Left kidney (tissue), 8 donors: ENCODE measurements at places on chromosomes 1 and 21. TPM values are rescaled to one million over a fixed set of nuclear protein-coding genes. Genes with fewer than 3 reads are reported as not detected.
A peak's percentile ranks its signal among the peaks of the same experiment; 100 is the strongest.

GRCh38 chr21:26708223-26708800, 135.2 kb upstream of the CYYR1 start:
- DNase-seq = no peak

GRCh38 chr1:58780836-58781452, 2.9 kb downstream of the JUN start:
- DNase-seq = peak; percentile 41

- no peak for DNase-seq
Observed at GRCh38 chr1:219020386-219020785, 153.3 kb upstream of the LYPLAL1 start.

GRCh38 chr21:35275776-35276175, 226.7 kb upstream of the RUNX1 start:
- no peak for DNase-seq

DNA sequence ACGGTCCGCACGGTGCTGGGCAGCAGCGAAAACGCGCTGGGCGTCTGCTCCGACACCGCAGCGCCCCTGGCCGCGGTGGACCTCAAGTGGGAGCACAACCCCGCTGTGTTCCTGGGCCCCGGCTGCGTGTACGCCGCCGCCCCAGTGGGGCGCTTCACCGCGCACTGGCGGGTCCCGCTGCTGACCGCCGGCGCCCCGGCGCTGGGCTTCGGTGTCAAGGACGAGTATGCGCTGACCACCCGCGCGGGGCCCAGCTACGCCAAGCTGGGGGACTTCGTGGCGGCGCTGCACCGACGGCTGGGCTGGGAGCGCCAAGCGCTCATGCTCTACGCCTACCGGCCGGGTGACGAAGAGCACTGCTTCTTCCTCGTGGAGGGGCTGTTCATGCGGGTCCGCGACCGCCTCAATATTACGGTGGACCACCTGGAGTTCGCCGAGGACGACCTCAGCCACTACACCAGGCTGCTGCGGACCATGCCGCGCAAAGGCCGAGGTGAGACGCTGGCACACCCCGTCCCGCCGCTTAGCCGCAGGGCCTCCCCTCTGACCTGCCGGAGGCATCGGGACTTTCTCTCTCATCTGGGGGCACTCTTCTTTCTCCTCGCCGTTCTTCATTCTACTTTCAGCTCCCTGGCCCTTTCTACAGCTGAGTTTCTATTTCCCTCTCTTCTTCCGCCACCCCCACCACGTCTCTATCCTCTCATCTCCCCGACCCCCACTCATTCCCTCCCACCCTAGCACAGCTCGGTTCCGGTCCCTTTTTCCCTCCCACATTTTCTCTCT, 1.0 kb downstream of the NPR1 start:
- no peak for DNase-seq

GRCh38 chr1:61993331-61993961, 201.2 kb upstream of the L1TD1 start:
- no peak for DNase-seq

- DNase-seq = no peak
Observed at GRCh38 chr1:208449951-208450350, 205.8 kb upstream of the PLXNA2 start.

- DNase-seq = no peak
Observed at GRCh38 chr21:16800536-16801275, 712.1 kb upstream of the CXADR start.

GRCh38 chr1:82059959-82060358, 259.2 kb downstream of the ADGRL2 start:
- DNase-seq = no peak

- DNase-seq = no peak
Observed at GRCh38 chr21:45177039-45177438, 102.7 kb downstream of the ADARB1 start.

- DNase-seq = no peak
Observed at GRCh38 chr1:214318356-214318755, 37.4 kb downstream of the SMYD2 start.

- DNase-seq = no peak
Observed at GRCh38 chr21:30486180-30486579, 1.1 kb downstream of the KRTAP19-2 start.

DNA sequence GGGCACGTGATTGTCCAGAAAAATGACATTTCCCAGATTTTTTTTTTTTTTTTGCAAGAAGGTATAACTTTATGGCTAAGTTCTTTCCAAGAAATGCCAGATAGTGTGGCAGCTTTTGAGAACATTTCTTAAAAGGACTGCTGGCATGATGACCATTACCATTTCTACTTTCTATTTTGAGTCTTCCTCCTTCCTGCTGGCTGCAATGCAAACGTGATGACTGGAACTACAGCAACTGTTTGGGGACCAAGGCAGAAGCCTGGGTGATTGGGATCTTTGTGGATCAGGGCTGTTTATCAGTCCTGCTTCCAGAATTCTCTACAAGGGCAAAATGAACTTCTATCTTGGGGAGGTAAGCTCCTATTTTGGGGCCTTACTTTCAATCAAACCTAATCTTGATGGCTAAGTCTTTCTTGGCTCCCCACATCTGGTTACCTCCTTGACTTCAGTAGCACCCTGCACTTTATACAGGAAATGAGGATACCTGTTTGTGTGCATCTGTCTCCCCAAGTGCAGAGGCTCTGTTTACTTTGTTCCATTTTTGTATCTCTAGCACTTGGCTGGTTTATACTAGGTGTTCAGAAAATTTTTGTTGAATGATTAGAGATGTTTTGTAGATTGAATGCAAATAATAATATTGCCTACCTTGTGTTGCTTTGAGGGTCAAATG, 3.7 kb upstream of the DDX20 start:
- DNase-seq = no peak

- DNase-seq = no peak
Observed at GRCh38 chr1:214282630-214283242, 1.8 kb downstream of the SMYD2 start.

DNA sequence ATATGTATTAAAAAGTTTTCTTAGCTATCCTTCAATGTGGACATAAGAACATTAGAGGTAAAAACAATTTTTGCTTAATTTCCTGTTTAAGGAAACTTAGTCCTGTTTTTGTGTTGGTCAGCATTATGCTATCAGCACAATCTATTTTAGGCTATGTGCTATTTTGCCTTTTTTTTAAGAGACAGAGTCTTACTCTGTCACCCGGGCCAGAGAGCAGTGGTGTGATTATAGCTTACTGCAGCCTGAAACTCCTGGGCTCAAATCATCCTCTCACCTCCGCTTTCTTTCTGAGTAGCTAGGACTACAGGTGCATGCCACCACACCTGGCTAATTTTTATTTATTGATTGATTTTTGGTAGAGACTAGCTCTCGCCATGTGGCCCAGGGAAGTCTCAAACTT, 199.1 kb upstream of the TMPRSS15 start:
- DNase-seq = no peak

Gene EPHA2
- 15.4 TPM for polyA plus RNA-seq

Gene SLC45A1
- polyA plus RNA-seq = 2.8 TPM

Gene LRRC53
- polyA plus RNA-seq = not detected

Gene MTF2
- polyA plus RNA-seq = 74.8 TPM

Gene TMEM200B
- polyA plus RNA-seq = 13.4 TPM

Gene DCST2
- 2.5 TPM for polyA plus RNA-seq

Gene DNM3
- 3.9 TPM for polyA plus RNA-seq
